ENCODE measurements at places on chromosomes 3 and 15. TPM values are rescaled to one million over a fixed set of nuclear protein-coding genes. Genes with fewer than 3 reads are reported as not detected.
A peak's percentile ranks its signal among the peaks of the same experiment; 100 is the strongest.

DNA sequence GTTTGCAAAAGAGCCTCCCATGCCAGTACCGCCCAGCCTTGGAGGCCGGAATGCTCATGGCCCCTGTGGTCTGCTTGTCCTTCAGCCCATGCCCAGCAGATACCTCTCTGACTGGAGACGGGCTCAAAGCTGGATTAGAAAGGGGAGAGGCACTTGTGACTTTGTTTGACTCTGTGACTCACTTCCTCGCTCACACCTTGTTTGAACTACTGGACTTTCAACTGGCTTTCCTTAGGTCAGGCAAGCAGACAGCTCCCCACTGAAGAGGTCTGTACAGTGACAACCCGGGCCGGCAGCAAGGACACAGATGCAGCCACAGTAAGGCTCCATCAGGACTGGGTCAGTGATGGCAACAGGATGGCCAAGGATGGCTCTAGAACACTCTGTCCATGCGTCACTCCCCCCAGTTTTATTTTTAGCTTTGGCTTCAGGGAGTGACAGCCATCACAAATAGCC lies 98.6 kb upstream of the ABHD17C start:
- DNase-seq, result no peak

Gene CILP
- total RNA-seq, result 1.3 TPM

Gene GOLGA6A
- total RNA-seq, result 1.6 TPM

Gene FANCD2OS
- not detected for total RNA-seq

Gene CEMIP
- 0.50 TPM for total RNA-seq

DNA sequence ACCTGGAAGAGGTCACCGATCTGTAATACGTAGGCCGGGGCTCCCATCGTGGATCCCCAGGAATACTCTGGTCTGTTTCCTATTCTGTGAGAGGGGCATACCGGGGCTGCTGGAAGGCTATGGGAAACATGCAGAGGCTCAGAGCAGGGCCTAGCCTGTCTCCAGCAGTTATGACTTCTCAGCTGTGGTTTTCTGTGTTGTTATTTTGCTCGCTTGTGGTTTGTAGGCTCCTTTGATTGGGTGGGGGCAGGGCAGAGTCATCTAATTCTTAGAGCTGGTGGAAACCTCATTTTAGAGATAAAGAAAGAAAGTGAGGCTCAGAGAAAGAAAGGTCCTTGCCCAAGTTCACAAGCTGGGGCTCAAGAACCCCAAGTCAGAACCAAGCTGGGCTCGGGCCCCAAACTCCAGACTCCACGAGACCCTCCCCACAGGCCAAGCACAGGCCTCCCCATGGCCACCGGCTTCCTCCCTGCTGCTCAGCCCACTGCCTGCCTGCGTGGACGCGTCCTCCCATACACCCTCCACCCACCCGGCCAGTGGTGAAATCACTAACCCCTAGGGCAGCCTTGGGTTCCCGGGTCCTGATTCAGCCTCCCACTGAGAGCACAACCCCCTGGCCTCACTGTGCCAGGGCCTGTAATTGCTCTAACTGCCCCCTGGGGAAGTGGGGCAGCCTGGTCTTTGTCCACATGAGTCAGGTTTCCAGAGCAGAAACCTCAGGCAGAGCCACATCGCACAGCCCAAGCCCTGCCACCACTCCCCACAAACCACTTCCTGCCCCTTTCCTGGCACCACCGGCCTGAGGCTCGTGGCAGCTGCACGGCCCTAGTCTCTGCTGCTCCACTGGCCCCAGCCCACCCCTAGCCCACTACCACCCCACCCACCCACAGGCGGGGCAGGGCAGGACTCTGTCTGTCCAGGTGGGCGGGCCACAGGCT lies 270.8 kb downstream of the UACA start:
- no peak for DNase-seq

- DNase-seq, result peak; percentile 94
Measured at GRCh38 chr3:126340943-126341754, 16.1 kb downstream of the KLF15 start.

GRCh38 chr15:101455291-101456025 lies 34.0 kb downstream of the PCSK6 start:
- DNase-seq, result peak; percentile 80

Gene CKMT1B
- 0.55 TPM for total RNA-seq

GRCh38 chr3:79253271-79253670 lies 514.5 kb downstream of the ROBO1 start:
- no peak for DNase-seq

- DNase-seq, result peak; percentile 62
Measured at GRCh38 chr3:17730318-17730967, 12.0 kb downstream of the TBC1D5 start.

DNA sequence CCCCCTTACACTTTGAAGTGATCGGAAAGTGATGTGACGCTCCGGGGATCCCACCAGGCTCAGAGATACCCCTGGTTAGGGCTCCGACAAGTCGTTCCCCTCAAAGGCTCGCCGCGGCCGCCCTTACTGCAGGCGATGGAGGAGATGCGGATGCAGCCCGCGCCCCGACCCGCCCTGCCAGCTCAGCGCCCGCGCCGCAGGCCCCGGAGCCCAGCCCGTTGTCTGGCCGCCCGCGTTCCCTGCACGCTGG lies 228 bp downstream of the GLT8D1 start:
- no peak for DNase-seq

- no peak for DNase-seq
Measured at GRCh38 chr3:36596419-36596818, 167.9 kb downstream of the DCLK3 start.

DNA sequence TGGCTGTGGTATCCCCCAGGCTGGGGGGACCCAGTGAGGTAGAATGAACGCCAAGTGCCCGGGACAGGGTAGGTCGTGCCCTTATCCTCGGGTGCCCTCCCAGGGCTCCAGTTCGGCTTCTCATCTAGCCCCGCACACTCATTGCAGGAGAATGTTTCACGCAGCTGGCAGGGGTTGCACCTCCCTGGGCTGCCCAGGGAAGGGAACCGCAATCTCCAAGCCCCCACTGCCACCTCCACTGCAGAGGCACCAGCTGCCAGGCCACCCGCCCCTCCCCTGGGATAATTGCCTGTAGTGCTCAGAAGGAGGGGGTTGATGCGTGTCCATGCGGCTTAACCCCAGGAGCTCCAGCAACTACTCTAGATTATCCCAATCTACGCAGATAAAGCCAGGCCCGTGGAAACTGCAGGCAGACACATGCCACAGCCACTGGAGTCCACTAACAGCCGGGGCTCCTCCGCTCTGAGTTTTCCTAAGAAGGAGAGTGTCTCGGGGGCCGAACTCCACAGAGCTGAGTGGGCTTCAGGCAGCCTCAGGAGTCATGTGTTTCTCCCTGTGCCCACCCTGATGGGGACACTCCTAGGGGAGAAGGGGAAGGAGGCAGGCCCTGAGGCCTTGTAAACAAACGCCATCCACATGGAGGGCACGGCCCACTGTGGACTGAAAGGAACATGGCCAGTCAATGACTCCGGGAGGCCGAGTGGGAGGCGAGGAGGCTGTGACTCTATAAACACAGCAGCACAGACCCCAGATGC lies 137.2 kb upstream of the IQSEC1 start:
- DNase-seq, result no peak

DNA sequence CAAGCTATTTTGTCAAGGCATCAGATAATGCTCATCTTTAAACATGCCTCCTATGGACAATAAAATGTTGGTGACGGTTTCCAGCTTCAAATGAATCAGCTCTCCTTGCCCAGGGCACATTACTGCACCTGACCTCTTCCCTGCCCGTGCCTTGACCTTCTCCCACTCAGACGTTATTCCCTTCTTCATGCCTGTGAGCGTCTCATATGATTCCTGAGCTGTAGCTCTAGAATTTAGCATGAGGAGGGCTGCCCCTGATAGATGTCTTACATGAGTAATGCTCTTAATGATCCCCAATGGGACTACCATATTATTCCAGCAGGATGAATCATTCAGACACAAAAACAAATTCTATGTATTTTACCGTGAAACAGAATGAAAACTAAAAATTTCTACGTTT lies 762.7 kb downstream of the ROBO1 start:
- no peak for DNase-seq

- DNase-seq, result no peak
Measured at GRCh38 chr15:48984811-48985352, 21.2 kb upstream of the SHC4 start.

DNA sequence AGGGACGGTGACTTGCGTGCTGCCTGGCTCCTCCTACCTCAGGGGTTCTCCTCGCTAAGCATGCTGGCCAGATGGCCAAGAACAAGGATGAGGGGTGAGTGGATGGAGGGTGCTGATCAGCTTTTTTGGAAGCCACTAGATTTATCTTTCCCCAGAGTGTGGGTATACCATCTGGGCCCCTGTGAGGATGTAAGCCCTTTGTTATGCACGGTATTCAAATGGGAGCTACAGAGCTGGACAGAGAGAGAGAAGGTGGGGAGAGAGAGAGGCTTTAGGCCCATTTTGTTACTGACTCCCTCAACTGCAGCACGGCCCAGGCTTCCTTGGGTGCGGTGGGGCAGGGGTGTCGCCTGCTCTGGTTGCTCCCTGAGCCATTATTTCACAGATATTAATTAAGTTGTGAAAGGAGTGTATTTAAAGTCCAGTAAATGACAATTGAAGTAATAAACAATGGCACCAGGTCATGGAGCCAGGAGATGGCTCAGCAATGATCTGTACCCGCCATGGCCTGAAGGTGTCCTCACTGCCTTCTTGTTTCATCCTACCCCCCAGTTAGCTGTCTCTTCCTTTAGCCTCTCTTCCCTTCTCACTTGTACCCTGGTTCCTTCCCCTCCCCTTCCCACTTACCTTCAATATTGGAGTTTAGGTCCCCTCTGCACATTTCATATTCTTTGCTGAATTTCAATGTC lies 158.0 kb downstream of the CLSTN2 start:
- DNase-seq, result no peak

DNA sequence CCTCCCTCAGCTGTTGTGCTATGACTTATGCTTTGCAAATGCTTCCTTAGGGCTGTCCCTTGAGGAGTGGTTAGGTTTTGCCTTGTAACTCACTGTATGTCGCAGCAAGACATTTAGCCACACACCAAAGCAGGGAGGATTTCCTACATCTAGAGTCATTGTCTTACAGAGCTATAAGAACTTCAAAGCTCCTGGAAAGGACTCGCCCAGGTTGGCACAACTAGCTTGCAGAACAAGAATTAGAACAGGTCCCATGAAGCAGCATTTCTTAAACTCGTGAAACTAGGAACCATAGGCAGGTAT lies 19.4 kb upstream of the ACAP2 start:
- DNase-seq, result no peak

GRCh38 chr15:44910981-44911625 lies 45.4 kb upstream of the TERB2 start:
- no peak for DNase-seq

GRCh38 chr3:50008931-50009330 lies 69.0 kb downstream of the RBM6 start:
- no peak for DNase-seq

Gene PLA2G4D
- total RNA-seq, result not detected

Gene CRTAP
- 42.0 TPM for total RNA-seq

DNA sequence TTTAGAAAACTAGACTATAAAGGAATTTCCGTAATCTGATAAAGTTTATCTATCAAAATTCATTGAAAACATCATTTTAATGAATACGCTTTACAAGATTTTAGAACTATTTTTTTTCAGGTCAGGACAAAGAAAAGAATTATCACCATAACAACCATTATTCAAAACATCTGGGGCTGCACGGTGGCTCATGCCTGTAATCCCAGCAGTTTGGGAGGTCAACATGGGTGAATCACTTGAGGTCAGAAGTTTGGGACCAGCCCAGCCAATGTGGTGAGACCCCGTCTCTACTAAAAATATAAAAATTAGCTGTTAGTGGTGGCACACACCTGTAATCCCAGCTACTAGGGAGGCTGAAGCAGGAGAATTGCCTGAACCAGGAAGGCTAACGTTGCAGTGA lies 260.4 kb downstream of the WNT5A start:
- DNase-seq, result no peak

DNA sequence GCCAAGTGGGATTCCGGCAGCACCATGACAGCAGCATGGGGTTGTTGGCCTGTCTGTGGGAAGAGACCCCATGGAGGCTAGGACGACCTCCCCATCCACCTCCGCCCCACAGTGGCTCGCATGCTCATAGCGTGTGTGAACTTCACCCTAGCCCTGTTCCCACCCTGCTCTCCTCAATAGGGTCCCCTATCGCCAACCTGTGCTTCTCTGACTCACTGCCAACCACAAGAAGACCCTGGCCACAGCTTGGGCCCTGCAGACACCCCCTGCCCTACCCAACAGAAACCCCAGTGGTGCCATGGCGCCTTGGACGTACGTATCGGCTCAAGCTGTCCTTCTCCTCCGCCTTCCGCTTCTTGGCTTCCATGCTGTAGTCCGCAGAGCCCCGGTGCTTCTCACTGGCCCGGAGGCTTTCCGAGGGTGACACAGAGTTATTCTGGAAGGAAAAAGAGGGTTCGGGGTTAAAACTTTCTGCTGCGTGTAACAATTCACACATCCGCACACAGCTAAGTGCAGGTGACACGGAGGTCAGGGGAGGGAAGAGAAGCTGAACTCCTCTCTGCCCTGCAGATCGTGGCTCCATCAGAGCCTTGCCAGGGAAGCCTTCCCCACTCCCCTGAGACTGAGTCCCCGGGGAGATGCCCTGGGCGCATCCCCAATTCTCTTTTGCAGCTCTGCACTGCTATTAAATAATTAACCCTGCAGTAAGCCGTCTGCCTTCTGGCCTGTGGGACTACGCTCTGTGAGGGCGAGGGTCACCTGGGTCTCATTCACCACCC lies 37.3 kb downstream of the TLE3 start:
- DNase-seq, result no peak

DNA sequence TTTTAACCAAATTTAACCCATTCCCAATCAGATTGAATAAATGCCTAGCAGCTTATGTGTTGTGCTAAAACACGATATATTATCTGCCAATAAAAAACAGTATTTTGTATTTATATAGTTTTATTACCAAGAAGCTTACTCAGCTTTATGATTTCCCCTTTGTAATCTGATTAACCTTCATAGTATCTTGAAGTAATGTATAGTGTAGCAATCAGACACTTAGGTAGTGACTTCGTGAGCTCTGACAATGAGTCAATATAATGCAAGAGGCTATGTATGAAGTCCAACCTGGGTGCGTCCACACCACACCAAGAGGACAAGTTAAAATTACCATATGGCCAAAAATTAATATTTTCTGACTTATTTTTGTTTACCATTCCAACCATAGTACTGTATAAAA lies 2.1 kb upstream of the CNBP start:
- DNase-seq, result no peak

Gene PCOLCE2
- 8.2 TPM for total RNA-seq
